ENCODE measurements at places on chromosomes 12 and 14.

GRCh38 chr12:106058256-106059182, 80.2 kb downstream of the NUAK1 start:
- DNase-seq, result no peak

DNA sequence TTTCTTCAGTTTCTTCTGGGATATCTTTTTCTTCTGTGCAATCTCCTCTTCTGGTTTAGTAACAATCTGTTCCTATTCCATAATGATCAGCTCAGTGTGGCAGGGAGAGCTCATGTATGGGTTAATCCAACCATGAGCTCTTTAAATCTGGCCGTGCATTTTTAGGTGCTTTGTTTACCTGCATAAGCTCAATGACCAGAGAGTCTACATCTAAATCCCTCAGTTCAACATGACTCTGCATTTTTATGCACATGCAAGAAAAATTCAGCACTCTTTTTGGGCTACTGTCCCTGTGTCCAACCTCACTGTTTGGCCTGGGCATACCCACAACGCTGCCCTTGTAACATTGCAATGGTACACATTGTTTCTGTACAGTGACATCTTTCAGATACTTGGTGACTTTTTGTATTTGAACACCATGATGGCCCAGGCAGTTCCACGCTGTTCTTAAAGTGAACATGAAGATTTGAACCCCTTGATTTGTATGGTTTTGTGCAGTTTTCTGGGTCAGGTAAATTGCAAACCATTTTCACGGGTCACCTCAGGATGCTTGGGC, 243.3 kb upstream of the SRRM4 start:
- DNase-seq, result no peak

DNA sequence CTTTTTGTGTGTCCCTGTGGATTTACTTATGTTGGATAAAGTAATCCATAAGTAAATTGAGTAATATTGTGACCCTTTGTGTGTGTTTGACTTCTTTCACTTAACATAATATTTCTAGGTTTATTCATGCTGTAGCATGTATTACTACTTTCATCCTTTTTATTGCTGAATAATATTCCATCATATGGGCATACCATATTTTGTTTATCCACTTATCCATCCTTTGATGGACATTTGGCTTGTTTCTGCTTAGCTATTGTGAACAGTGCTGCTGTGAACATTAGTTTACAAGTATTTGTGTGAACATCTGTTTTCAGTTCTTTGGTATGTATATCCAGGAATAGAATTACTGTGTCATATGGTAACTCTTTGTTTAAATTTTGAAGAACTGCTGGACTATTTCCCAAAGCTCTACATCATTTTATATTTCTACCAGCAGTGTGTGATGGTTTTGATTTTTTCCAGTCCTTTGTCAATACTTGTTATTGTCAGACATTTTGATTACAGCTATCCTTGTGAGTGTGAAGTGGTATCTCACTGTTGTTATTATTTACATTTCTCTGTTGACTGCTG, 25.2 kb downstream of the G2E3 start:
- DNase-seq, result no peak

GRCh38 chr12:92543359-92543758, 159.4 kb upstream of the PLEKHG7 start:
- DNase-seq, result no peak

DNA sequence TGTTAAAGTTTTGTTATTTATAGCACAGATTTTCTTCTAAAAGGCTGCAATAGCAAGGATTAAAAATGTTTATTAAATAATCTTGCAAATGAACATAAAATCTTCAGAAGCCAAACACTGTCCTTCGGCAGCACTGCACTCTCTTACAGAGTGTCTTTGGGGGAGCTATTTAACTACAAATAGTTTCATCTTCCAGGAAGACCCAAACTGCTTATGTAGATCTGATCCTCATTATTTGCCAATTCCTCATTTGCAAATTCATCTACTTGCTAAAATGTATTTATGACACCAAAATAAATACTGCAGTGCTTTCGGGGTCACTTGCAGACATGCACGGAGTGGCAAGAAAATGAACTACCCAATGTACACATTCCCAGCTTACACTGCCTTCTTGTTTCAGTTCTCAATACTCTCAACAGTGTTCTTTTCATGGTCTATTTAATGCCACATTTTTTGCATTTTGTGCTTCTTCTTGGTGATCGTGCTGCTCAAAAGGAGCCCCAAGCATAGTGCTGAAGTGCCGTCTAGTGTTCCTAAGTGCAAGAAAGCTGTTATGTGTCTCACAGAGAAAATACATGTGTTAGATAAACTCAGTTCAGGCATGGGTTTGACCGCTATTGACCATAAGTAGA, 128.1 kb downstream of the PRKD1 start:
- DNase-seq, result peak; percentile 36

DNA sequence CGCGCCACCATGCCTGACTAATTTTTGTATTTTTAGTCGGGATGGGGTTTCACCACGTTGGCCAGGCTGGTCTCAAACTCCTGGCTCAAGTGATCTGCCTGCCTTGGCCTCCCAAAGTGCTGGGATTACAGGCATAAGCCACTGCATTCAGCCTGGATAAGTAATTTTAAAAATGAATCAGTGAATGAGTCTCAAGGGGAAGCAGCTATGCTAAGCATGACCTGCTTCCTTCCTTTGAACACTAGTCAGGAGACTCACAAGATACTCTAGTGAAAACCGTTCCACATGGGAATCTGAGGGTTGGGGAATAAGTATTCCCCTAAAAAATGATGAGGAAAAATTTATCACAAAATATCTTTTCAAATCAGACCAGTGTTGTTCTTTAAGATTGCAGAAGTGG, 10.7 kb upstream of the FAM234B start:
- no peak for DNase-seq

- no peak for DNase-seq
Measured at GRCh38 chr12:52682938-52683574, 2.8 kb upstream of the KRT1 start.

- no peak for DNase-seq
Measured at GRCh38 chr14:99427632-99428300, 52.9 kb downstream of the SETD3 start.

- no peak for DNase-seq
Measured at GRCh38 chr12:4564818-4565217, 2.8 kb downstream of the DYRK4 start.

DNA sequence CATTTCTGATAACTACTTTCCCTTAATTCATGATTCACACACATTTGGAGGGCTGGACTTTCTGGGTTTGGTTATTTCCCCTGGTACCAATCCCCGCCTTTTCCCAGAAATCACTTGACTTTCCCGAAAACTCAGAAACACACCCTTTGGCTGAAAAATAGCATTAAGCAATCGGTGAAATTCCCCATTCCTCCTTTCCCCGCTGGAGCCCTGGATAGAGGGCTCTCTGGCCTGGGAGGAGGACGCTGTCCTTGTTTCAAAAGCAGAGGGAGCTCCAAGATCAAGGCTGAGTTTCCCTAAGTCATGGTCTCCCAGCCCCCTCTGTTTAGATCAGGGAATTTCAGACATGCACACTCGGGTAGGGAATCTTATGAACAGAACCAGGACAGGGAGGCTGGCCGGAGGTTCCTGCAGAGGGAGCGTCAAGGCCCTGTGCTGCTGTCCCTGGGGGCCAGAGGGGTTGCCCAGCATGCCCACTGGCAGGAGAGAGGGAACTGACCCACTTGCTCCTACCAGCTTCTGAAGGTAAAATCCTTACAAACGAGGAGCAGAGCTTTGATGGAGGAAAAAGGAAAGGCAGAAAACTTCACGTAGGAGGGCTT, at the start of gene C1S:
TSS of gene C1S (plus strand) at position 366 of the 602 bp plus-strand sequence. CDS start 1,195 bp downstream, outside the sequence.
- peak; percentile 62 for DNase-seq

Measured in midbrain (tissue), 1 donor.